ENCODE measurements at places on chromosomes 16 and 17.

GRCh38 chr17:66906321-66907278 is 57.9 kb upstream of the CACNG4 start:
- peak; percentile 27 for DNase-seq

DNA sequence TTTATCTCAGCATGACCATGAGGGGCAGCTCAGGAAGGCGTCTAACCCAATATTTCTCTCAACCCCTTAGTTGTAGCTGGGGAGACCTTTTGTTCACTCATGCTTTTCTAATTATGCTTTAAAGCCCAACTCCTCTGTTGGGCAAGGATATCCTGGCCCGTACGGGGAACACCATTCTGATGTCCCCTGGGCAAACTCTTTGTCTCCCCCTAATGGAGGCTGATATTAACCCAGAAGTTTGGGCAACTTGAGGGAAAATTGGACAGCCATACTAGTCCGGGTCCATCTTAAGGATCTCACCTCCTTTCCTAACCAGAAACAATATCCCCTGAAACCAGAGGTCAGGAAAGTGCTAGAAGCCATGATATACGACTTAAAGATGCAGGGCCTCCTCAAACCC is 143.7 kb upstream of the COX10 start:
- DNase-seq, result no peak

- no peak for DNase-seq
These were observed 153.9 kb downstream of the PARN start for GRCh38 chr16:14476183-14476582.

GRCh38 chr16:2058872-2059271 is 11.1 kb downstream of the TSC2 start:
- no peak for DNase-seq

- no peak for DNase-seq
These were observed 29.8 kb downstream of the ITGAE start for GRCh38 chr17:3771140-3771539.

DNA sequence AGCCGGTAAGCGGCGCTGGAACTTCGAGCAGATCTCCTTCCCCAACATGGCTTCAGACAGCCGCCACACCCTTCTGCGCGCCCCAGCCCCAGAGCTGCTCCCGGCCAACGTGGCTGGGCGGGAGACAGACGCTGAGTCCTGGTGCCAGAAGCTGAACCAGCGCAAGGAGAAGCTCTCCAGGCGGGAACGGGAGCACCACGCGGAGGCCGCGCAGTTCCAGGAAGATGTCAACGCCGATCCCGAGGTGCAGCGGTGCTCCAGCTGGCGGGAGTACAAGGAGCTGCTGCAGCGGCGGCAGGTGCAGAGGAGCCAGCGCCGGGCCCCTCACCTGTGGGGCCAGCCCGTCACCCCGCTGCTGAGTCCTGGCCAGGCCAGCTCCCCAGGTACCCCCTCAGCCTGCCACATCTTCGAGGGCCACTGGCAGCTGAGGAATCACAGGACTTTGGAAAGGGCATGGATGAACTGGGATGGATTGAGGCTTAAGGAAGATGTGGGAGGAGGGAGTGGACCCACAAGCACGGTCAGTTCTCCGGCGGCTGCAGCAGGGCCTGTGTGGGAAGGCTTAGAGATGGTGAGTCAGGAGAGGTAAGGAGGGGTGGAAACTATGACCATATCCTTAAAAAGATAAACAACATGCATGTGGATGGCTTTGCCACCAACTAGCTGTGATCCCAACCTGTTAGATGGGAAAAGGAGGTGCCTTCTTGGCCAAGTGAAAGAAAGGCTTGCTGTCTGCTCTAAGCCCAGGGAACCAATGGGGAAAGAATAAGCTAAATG is 3.4 kb upstream of the LLGL2 start:
- DNase-seq, result no peak

DNA sequence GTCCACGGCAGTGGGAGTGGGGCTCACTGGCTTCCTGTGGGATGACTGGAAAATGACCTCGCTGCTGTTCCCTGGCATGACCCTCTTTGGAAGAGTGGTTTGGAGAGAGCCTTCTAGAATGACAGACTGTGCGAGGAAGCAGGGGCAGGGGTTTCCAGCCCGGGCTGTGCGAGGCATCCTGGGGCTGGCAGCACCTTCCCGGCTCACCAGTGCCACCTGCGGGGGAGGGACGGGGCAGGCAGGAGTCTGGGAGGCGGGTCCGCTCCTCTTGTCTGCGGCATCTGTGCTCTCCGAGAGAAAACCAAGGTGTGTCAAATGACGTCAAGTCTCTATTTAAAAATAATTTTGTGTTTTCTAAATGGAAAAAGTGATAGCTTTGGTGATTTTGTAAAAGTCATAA is 7.8 kb upstream of the RNF213 start:
- peak; percentile 65 for DNase-seq

DNA sequence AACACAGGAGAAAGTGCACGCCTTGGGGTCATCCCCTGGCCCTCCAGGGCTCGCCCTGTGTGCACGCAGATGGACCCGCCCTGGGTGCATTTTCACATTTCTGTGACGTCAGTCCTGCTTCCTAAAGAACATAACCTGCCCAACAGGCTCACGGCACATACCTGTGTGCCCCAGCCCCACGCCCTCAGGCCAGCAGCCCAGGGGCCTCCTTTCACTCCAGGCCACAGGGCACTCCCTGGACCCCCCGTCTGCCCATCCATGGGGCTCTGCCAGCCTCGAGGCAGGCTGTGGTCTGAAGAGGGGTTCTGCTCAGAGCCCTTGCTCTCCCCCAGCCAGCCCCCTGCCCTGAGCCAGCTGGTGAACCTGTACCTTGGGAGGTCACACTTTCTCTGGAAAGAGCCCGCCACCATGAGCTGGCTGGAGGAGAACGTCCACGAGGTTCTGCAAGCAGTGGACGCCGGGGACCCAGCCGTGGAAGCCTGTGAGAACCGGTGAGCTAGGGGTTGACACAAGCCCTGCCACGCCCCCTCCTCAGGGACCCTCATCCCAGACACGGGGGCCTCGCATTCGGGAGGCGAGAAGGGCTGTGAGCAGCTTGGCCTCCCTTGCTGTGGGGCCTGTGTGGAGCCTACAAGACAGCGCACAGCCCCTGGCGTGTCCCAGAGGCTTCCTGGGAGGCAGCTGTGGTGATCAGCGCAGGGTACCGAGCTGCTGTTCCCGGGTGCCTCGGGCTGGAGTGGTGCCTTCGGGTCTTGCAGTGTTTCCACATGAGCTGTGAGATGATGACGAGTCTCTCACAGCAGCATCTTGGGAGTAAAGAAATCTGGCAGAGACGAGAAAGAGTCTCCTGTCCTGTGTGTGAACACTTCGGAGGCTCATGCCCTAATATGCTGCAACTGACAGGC is 13.8 kb upstream of the MC1R start:
- DNase-seq, result no peak

DNA sequence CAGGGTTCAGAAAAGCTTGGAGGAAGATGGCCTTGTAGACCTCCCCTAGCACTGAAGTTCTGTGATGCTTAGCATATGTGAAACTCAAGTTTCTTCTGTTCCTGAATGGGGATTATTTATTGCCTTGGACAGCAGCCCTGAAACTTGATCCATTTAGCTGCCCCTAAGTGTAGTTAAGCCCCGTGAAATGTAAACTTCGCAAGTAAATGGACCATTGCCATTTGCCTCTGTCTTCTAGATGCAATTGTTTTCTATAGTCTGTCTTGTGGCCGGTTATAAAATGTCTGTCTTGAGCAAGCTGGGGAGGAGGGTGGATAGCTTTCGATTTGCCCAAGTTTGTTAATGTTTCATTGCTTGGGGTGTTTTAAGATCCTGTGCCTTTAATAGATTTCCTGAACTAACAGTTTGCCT is 261.8 kb downstream of the CDH13 start:
- DNase-seq, result no peak

DNA sequence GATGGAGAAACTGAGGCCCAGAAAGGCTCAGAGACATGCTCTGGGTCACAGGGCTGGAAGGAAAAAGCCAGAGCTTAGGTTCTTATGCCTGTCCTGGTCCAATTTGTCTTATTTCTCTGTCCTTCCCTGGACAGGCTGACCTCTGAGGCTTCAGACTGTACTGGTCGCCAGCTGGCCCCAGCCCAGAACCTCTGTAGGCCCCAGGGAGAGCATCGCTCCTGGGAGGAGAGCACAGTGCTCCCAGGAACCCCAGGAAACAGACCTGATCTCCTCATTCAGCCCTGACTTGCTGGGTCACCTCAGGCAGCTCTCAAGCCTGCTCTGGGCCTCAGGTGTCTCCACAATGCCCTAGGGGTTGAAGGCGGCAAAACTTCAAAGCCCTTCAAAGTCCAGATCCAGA is 4.9 kb downstream of the DRC7 start:
- no peak for DNase-seq

DNA sequence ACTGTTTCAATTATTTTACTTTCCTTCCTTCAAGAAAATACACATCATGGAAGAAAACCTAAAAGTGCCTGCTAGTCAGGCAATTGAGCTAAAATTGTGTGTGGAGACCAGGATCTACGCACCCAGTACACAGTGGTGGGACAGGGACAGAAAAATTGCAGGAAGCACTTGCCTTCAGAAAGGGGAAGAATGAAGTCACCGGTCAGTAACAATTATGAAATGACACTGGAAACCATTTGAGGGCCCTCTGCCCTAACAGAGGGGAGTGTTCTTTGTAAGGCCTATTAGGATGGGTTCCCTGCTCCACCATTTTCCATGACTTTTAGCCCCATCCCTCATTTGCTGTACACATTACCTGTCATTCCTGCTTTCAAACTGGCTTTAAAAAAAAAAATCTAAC is 4.5 kb upstream of the PHAF1 start:
- no peak for DNase-seq

GRCh38 chr16:23359092-23359760 is 57.1 kb downstream of the SCNN1B start:
- no peak for DNase-seq

DNA sequence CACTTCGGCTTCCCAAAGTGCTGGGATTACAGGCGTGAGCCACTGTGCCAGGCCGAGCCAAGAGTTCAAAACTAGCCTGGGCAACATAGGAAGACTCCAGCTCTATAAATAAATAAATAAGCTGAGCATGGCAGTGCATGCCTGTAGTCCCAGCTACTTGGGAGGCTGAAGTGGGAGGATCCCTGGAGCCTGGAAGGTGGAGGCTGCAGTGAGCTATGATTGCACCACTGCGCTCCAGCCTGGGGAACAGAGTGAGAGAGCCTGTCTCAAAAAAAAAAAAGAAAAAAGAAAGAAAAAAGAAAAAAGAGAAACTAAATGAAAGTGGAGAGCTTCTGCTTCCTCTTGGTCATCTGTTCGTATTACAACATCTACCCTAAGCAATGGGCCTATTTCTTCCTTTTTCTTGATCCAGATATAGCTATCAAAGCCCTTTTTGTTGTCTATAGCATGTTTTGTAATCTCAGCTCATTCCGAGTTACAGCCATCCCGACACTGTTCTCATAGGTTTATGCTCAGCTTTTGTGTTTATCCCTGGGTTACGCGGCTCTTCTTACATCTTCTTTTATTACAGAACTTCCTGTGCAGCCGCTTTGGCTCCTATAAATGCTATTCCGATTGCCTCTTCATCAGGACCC is 14.1 kb upstream of the MAPK3 start:
- no peak for DNase-seq

GRCh38 chr16:2766430-2767139 is 10.5 kb downstream of the ELOB start:
- DNase-seq, result no peak

DNA sequence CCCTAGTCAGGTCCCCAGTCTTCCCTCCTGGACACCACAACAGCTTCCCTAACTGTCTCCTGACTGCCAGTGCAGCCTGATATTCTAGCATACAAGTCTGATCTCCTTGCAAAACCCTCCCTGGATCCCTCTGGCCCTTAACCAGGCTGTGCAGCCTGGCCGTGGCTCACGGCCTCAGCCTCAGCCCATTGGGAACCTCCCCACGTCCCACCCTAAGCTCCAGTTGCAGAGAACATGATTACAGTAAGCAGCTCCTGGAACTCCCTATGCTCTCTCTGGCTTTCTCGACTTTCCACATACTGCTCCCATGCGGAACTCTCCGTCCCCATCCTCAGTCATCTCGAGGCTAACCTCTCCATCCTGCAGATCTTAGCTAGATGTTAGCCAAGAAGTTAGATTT is 13.0 kb downstream of the ALOX12B start:
- DNase-seq, result no peak

DNA sequence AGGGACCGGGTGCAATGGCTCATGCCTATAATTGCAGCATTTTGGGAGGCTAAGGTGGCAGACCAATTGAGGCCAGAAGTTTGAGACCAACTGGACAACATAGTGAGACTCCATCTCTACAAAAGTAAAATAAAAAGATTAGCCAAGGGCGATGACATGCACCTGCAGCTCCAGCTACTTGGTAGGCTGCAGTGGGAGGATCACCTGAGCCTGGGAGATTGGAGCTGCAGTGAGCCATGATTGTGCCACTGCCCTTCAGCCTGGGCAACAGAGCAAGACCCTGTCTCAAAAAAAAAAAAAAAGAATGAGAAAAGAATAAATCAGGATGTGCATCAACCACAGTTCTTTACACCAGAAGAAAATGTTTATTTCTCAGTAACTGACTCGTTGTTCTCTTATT is 76.0 kb downstream of the CACNG3 start:
- no peak for DNase-seq

DNA sequence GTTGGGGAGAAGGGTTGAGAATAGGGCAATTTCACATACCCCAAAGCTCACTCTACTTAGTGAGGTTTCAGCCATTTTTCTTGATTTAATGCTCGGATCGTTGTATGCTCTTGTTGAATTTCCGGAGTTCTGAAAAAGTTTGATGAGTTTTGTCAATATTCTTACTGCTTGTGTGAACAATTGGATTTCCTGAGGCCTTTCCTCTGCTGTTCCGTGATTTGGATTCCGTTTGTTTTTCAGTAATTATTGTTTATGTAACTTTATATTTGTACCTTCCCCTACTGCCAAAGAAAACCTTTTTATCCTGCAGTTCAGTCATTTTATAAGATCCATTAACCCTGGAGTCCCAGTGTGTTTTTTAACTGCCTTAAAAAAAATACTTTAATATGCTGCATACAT is 62.9 kb downstream of the PHKB start:
- DNase-seq, result no peak

- DNase-seq, result no peak
These were observed at the start of gene P2RX1 for GRCh38 chr17:3915995-3916696. Gene P2RX1 (minus strand): TSS chr17:3916465. CDS start chr17:3916225, 240 bp downstream.

DNA sequence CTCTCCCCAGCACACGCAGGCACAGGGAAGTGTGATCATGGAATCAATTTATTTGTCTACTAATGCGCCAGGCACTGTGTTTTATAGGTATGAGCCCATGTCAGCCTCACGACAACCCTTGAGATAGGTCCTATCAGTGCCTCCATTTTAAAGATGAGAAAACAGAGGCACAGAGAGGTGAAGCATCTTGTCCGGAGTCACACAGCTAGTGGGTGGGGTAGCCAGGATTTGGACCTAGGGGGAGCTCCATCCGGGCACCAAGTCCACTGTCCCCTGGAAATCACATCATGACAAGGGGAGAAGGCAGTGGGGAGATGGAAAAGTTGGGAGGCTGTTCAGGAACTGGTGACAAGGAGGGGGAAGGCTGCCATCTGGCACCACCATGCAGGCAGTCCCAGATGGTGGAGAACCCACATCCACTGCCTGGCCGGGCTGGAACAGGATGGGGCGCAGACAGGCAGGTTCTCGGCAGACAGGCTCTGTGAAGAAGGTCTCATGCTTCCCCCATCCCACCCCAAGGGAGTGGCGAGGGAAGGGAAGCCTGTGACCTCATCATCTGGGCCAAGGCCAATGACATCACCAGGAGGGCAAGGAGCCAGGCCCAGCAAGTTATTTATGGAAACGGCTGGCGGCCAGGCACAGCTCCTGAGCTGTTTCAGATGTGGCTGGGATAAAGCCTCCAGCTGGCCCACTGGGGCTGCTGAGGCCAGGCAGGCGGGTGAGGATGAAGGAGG is 126.0 kb upstream of the SDK2 start:
- no peak for DNase-seq

All from stimulated activated CD8-positive, alpha-beta memory T cell treated with anti-CD3 and anti-CD28 coated beads, Interleukin-4, amount 100 ng/mL, for 4 hours (primary cell).